NCI-H446 (cell line): ENCODE measurements at places on chromosomes 7 and 10.

GRCh38 chr7:25633426-25634036 lies 405.2 kb upstream of the NPVF start:
- DNase-seq = no peak

DNA sequence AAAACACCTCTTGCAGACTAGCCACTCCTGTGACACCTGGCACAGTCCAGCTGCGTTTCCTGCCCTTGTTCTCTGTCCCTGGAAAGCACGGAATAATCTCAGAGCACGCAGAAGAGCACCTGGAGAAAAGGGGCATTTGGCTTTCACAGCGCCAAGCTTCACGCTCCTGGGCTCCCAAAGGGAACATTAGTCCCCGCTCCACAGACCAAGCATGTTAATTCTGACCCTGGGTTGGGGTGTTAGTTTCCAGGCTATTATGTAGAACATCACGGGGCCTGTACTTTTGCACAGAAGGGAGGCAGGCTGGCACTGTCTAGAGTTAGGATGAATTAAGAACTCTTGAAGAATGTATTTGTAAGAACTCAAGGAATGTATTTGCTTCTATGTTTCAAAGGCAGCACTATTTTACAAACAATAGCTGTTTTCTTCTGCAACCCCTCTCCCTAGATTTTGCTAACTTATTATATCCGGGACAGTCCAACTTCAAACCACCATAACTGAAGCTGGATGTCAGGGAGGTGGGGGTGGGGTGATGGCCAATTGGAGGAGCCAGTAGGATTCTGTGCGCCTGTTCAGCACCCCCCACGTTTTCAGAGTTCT lies 62.2 kb upstream of the TRIM8 start:
- DNase-seq = no peak

GRCh38 chr7:29878081-29878688 lies 71.9 kb downstream of the WIPF3 start:
- DNase-seq = peak; percentile 30

GRCh38 chr7:44072364-44073231 lies 7.2 kb upstream of the PGAM2 start:
- DNase-seq = peak; percentile 62
